ENCODE measurements at places on chromosomes 12 and 14.

- DNase-seq = no peak
These were observed 23.0 kb downstream of the STX2 start for GRCh38 chr12:130816097-130816496.

GRCh38 chr12:5785601-5786000 lies 159.5 kb downstream of the ANO2 start:
- DNase-seq = no peak

DNA sequence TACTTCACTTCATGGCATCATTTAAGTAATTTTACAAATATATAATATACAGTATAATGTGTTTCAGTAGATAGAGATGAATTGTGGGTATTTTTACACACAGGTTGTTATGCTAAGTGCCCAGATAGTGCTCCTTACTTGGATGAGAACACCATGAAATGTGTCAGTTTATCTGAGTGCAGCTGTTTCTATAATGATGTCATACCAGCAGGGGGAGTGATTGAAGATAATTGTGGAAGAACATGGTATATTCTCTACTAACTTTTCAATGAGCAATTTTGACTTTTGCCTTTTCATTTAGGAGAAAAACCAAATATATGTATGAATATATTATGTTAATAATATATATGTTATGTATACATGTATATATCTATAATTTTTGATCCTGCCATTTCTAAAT lies 221.6 kb downstream of the LRRK2 start:
- no peak for DNase-seq

- no peak for DNase-seq
These were observed 9.4 kb upstream of the COCH start for GRCh38 chr14:30864934-30865333.

DNA sequence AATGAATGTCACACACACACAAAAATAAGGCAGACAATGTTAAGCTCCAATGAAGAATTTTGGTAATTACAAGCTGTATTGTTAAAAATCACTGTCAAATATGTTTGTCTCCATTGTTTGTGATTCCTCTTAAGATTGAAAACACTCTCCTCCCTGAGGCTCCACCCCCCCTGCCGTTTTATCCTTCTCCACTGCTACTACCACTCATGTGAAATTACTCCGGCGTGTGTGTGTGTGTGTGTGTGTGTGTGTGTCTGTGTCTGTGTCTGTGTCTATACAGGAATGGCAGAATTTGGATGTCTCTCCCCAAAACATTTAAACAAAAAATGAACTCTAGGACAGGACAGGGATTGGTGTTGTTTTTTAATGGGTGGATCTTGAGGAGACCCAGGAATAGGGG lies 365.1 kb upstream of the DIO2 start:
- no peak for DNase-seq

DNA sequence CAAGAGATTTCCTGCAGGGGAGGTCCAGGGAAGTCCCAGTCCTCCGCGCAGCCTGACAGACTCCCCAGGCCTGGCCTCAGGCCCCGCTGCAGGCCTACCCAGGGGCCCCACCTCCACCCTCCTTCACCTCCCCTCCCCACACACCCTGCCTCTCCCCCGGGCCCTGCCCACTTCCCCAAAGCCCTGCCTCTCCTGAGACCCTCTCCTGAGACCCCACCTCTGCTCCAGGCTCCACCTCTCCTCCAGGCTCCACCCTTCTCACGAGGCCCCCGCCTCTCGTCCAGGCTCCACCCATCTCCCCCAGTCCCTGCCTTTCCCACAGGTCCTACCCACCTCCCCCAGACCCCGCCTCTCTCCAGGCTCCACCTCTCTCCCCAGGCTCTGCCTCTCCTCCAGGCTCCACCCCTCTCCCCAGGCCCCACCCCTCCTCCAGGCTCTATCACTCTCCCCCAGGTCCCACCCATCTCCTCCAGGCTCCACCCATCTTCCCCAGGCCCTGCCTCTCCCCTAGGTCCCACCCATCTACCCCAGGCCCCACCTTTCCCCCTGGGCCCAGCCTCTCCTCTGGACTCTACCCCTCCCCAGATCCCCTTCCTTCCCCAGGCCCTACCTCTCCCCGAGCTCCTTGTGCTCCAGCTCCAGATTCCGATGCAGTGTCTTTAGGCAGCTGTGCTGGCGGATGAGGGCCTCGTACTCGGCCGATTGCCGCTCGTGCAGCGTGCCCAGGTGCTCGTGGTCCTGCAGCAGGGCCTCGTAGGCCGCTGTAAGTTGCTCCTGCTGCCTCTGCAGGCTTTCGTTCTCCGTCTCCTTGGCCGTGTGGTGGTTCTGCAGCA lies 58.8 kb upstream of the GPR68 start:
- no peak for DNase-seq

DNA sequence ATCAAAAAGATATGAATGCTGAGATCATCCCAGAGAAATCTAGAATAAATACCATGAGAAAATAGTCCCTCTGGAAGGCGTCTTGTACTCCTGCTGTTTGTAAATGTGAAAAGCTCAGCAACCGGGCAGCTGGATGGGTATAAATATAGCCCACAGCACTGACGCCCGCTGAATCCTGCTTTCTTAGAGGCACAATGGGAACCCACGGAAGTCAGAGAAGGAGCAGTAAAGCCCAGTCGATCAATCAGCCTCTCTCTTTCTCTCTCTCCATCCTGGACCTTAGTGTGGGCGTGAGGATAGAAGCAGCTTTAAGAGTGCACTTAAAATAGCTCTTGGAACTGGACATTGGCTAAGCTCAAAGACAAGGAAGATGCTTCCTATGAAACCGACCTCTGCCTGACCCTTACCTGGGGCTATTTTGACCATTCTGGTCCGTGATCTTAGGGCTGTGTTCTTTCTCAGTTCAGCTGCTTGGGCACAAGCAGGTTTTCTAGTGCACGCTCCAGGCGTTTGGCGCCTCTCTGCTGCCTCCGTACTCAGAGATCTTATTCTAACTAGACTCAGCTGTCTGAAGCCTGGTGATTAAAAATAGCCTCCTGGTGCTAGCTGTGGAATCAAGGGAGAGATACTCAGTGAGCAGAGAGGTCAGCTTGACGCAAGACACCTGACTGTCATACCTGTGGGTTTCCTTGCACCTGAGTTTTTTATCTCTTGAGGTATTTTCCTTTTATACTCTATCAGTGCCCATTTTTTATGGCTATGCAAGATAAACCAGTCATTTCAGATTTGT lies 144.6 kb downstream of the ETV6 start:
- no peak for DNase-seq

DNA sequence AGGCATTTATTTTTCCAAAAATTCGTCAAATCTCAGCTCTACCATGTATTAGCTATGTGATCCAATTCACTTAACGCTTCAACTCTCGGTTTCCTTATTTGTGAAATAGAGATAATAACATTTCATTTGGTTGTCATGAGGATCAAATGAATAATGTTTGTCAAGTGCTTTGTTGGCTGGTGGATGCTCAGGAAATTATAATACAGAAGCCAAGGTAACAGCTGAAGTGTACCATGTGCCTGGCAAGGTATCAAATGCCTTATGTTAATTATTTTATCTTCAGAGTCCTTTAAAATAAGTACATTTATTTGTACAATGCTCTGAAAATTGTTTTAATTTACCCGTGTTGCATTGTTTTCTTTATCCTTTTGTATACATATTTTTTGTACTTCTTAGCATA lies 6.1 kb upstream of the PRKCH start:
- no peak for DNase-seq

- no peak for DNase-seq
These were observed 246.9 kb downstream of the TMEM132C start for GRCh38 chr12:128513831-128514230.

DNA sequence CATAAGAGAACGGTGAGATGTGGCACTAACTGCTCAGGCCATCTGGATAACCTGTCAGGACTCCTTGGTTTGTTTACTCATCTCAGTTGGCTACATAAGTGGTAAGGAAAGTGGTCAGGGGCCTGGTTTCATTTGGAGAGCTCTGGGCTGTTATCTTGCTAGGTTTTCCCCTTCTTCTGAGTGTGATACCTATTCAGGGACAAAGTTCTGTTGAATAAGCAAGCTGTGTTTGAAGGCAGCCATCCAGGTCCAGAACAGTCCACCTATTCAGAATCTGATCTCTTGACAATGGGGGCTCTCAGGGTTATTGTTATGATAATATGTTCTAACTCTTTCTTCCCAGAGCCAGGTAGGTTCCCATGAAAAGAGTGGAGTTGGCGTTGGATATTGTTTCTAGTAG lies 194.9 kb downstream of the PAH start:
- DNase-seq = no peak

DNA sequence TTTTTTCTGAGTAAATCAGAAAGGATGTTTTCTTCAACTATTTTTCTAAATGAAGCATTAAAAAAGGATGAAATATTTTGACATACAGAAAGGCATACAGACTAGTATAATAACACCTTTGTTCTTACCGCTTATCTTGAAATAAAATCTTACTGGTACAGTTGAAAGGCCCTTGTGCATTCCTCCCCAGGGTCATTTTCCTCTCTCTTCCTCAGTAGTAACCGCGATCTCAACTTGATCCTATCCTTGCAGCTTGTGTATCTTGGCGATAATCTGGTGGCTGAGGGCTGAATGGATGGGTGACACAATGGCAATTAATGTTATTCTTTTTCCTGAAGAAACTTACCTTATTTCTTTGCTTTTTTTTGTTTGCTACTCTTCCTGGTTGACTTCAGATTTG lies 18.5 kb downstream of the GAS2L3 start:
- DNase-seq = no peak

DNA sequence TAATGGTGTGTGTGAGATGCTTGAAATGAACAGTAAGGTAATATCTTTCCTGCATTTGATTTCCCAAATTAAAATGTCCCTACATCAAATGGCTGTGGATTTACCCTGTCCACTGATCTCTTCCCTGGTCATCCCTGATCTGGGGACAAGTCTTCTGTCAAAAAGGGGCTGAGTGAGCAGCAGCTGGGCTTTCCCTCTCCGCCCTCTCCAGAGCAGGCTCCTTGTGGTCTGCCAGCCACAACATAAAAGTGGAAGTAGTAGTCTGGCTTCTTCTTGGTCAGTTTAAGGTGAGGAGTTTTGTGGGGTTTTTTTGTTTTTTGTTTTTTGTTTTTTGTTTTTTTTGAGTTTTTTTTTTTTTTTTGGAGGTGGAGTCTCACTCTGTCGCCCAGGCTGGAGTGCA lies 25.2 kb upstream of the PLXNC1 start:
- no peak for DNase-seq

DNA sequence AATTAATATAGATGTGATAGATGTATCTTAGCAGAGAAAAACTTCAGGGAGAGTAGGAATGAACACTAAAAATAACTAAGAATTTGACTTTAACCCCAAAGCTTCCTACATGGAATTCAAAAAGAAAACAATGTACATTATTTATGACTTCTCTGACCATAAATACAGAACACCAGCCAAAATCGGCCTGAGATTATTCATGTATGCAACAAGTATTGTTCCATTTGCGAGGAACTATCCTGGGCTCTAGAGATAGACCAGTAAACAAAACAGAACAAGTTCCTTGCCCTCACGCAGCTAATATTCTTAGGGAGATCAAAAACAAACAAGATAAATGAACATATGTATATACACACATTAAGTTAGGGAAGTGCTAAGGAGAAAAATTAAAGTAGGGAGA lies 432.3 kb upstream of the SOX5 start:
- DNase-seq = no peak

Measured in stimulated activated CD8-positive, alpha-beta memory T cell treated with anti-CD3 and anti-CD28 coated beads, Interleukin-2, amount 100 ng/mL, for 1 hour (primary cell).